ENCODE measurements at places on chromosomes 16 and 17.
A peak's percentile ranks its signal among the peaks of the same experiment; 100 is the strongest.

DNA sequence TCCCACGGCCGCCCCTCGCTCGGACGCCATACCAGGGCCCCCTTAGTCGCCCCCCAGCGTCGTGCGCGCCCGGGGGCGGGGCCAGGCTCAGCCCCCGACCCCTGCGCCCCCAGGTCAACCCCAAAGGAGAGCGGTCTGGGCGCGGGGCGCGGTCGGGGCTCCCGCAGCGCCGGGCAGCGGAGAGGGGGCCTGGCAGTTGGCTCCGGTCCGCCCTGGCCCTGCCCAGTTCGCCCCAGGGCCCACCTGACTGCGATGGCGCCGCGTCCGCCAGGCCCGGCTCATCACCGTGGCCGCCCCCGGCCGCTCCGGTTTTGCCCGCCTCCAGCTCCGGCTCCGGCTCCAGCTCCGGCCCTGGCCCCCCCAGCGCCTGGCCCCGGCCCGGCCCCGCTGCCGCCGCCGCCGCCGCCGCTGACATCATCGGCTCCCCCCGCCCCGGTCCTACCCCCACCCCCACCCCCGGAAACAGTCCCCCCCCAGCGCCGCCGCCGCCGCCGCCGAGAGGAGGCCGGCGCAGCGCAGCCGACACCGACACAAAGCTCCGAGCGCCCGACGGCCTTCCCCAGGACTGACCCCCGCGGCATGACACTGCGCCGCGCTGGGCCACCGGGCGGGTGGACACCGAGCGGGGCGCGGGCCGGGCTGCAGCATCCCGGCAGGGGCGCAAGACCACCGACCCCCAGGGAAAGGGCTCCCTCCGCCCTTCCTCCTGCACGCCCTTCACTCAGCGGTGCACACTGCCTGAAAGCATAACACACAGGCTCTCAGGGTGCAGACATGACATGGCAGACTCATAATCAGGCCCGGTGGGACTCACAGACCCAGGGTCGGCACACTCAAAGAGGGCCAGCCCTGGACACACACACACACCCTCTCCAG is at the start of gene ZBTB4:
TSS of gene ZBTB4 (minus strand) at position 419 of the 876 bp plus-strand sequence. CDS start 12,830 bp downstream, outside the sequence.
- peak; percentile 72 for DNase-seq

- no peak for DNase-seq
These were observed 231.9 kb downstream of the PARN start for GRCh38 chr16:14398014-14398717.

GRCh38 chr17:43831633-43832032 is 1.3 kb downstream of the MPP3 start:
- no peak for DNase-seq

GRCh38 chr16:50153596-50154419 is 702 bp downstream of the TENT4B start:
- DNase-seq: peak; percentile 46

DNA sequence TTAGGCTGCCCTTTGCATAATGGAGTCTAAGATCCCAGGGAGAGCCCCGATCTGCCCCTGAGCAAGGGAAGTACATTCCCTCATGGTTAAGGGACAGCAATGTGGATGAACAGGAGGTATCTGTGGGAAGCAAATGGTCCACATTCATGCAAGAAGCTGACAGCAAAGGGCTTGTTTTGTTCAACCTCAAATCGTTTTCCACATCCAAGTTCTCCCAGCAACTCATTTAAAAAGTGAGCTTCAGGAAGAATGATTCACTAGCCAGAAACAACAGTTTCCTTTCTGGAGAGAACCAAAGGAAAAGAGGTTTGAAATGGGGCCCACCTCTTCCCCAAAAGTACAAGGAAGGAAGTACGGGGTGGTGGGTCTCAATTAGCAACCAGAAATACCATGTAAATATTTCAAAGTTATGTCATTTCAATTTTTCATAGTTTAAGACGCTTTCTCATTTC is 9.4 kb downstream of the HSPB9 start:
- DNase-seq: no peak

DNA sequence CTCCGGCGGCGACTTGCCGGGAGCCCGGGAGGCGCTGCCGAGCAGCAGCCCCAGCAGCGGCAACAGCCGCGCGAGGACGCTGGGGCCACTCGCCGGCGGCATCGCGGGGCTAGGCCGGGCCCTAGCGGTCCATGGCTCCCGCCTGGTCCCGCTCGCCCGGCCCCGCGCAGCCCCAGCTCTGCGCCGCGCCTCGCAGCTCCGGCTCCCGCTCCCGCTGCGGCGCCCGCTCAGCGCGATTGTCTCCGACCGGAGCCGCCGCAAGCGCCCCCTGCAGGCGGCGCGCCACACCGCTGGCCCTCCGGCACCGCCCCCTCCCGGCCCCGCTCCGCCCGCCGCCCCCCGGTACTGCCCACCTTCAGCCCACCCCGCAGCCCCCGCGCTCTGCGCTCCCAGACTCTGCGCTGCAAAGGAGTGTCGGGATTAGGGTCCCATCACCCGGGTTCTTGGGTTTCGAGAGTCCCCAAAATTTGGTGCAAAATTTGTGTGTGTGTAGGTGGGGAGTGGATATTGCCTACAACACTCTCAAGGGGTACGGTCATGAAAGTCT is at the start of gene FAM171A2:
TSS of gene FAM171A2 (minus strand) at position 241 of the 547 bp plus-strand sequence. CDS start at position 102, 139 bp downstream.
- peak; percentile 82 for DNase-seq

- no peak for DNase-seq
These were observed 52.8 kb downstream of the MARCHF10 start for GRCh38 chr17:62755141-62755851.

GRCh38 chr16:4908854-4909401 is 28.0 kb downstream of the PPL start:
- DNase-seq: no peak

GRCh38 chr17:2644971-2645370 is 51.5 kb downstream of the PAFAH1B1 start:
- DNase-seq: no peak

DNA sequence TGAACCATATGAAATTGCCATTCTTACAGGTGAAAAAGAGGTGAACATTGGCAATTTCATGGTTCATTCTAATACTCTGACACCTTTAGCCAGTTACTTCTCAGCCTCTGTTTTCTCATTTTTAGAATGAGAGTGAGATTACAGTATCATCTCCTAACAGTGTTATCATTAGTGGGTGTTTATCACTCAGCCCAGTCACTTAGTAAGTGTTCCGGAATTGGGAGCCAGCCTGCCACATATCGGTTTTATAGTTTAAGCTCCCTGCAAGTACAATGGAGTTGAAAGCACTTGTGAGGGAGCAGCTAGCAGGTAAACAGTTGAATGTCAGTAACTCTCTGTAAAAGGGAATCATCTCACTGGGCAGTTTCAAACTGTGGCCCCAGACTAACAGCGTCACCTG is 583.1 kb upstream of the HSBP1 start:
- no peak for DNase-seq

GRCh38 chr16:86391984-86392383 is 118.3 kb upstream of the FOXF1 start:
- DNase-seq: no peak

- DNase-seq: no peak
These were observed 85.8 kb downstream of the MRM3 start for GRCh38 chr17:867896-868489.

- DNase-seq: no peak
These were observed 70.3 kb downstream of the YPEL2 start for GRCh38 chr17:59401725-59402124.

DNA sequence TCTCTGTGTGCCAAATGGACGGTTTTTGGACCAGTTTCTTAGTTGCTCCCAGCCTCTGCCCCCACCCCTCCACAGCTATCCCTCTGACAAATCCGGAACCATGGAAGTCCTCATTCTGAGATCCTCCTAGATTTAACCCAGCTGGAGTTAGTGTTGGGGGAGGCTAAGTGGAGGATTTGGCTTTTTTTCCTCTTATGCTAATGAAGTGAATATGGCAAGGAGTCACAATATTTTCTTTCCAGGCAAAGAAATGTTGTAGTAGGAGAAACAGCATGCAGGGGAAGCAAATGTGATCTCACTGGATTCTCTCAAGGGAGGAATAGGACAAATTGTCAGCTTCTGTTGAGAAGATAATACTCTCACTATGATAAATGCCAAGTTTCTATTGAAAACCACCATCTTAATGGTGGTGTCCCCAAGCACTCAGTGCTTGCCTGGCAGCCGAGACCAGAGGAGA is 159.5 kb downstream of the MSI2 start:
- DNase-seq: no peak

- no peak for DNase-seq
These were observed 219.9 kb downstream of the C16orf78 start for GRCh38 chr16:49593424-49594040.
